Daoy (cell line): ENCODE measurements at places on chromosomes 13 and 19. TPM values are rescaled to one million over a fixed set of nuclear protein-coding genes. Genes with fewer than 3 reads are reported as not detected.
A peak's percentile ranks its signal among the peaks of the same experiment; 100 is the strongest.

DNA sequence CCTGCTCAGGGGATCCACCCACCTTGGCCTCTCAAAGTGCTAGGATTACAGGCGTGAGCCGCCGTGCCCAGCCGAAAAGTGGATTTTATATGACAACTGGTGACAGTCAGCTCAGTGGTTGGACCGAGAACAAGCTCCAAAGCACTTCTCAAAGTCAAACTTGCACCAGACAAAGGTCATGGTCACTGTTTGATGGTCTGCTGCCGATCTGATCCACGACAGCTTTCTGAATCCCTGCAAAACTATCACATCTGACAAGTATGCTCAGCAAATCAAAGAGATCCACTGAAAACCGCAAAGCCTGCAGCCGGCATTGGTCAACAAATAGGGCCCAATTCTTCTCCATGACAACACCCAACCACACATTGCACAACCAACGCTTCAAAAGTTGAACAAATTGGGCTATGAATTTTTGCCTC, 21.6 kb upstream of the NAA16 start:
- no peak for DNase-seq

DNA sequence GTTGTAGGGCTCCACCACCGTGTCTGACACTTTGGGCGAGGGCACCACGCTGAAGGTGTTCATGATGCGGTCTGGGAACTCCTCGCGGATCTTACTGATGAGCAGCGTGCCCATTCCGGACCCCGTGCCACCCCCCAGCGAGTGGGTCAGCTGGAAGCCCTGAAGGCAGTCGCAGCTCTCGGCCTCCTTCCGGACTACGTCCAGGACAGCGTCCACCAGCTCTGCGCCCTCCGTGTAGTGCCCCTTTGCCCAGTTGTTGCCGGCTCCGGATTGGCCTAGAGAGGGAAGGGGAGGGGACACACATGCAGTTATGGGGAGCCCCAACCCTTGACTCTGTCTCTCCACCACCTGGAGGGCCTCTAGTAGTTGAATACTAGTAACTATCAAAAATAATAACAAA, 6.2 kb downstream of the TUBB4A start:
- DNase-seq: no peak

DNA sequence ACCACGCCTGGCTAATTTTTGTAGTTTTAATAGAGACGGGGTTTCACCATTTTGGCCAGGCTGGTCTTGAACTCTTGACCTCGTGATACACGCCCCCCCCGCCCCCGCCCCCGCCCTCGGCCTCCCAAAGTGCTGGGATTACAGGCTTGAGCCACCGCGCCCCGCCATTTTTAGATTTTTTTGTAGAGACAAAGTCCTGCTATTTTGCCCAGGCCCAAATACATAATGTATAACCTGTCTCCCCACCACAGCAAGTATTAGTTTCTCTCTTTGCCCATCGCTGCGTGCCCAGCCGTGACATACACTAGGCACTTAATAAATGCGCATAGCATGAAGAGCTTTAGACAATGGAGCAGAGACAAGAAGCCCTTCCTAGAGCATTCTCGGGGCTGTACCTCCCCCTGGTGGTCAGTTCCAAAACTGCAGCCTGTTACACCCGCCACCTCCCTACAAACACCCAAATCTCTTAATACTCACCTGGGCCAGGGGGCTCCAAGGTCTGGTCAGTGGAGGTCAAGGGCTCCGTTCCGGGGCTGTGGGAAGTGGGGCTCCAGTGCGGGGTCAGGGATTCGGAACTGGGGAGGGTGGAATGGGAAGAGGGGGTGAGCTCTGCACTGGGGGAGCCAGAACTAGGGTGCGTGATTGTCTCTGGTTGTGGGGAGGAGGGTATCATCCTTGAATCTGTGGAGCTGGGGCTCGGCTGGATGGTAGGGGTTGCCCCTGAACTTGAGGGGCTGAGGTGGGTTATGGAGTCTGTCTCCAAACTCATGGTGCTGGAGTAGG, 22.5 kb downstream of the IQCN start:
- peak; percentile 74 for DNase-seq

DNA sequence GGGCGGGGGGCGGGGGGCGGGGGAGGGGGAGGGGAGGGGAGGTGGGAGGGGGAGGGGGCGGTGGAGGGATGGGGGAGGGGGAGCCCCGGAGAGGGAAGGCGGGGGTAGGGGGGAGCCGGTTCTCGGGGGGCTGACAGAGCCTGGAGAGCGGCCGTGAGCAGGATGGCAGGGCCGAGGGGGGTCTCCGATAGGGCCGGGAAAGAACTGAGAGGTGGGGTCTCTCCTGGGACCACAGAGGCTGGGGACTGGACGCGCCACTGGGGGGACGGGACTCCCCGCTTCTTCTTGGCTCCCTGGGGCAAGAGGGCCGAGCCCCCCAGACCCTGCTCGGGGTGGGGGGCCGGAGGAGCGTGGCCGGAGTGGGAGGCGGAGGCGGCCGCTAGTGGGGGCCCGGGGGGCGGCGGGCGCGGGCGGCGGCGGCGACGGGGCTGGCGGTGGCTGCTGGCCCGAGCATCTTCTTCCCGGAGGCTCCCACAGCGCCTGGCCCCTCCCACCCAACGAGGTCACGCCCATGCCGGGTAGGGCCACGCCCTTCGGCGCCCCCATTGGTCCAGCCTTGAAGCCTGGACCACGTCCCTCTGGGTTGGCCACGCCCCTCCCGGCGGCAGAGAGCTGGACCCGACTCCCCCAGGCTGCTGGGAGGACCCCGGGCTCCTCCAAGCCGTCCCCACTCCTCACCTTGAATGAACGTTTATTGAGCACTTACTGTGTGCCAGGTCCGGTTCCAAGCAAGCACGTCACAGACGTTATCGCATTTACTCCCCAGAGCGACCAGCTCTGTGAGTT, at the start of gene NOVA2:
TSS of gene NOVA2 (minus strand) at position 313 of the 786 bp plus-strand sequence. CDS start 514 bp downstream, outside the sequence.
- peak; percentile 93 for DNase-seq

DNA sequence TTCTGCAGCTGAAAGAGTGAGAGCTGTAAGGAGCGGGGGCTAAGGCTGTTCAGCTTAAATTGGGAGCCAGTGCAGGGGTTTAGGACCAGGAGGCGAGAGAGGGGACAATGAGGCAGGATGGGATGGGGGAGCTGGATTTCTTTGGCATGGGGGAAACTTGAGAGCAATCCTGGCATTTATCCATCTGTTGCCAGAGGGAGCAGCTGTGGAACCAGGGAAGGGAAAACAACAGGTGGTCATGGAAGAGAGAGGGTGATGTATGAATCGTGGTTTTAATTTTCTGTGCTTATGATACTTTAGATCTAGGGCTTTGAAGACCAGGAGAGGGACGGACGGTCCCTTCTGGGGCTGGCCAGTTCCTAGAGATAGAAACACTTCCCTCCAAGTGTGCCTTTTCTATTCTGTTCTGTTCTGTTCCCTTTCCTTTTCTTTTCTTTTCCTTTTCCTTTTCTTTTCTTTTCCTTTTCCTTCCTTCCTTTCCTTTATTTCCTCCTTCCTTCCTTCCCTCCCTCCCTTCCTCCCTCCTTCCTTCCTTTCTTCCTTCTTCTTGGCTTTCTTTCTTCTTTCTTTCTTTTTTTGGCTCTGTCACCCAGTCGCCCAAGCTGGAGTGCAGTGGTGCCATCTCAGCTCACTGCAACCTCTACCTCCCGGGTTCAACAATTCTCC, 16.0 kb upstream of the CCL25 start:
- DNase-seq: no peak

- no peak for DNase-seq
These were observed 40.7 kb upstream of the SPATA13 start for GRCh38 chr13:24119626-24120508.

GRCh38 chr13:60282708-60283107, 114.3 kb upstream of the TDRD3 start:
- no peak for DNase-seq

GRCh38 chr19:33024398-33024797, 40.3 kb downstream of the RHPN2 start:
- DNase-seq: no peak

DNA sequence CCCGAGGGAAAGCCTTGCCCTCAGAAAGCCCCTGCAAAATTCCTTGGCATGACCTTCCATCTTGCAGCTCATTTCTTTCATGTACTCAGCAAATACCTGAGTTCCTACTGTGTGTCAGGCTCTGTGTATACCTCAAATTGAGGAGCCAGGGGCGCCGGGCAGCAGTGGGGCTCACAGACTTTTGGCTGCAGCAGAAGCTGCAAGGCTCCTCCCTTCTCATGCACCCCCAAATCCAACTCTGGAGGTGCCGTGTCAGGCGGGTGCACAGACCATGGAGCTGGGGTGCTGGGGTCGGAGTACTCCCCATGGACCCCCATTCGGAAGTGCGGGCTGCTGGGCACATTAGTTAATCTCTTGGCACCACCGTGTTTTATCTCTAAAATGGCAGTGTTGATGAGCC, 72.3 kb downstream of the COL4A2 start:
- DNase-seq: no peak

DNA sequence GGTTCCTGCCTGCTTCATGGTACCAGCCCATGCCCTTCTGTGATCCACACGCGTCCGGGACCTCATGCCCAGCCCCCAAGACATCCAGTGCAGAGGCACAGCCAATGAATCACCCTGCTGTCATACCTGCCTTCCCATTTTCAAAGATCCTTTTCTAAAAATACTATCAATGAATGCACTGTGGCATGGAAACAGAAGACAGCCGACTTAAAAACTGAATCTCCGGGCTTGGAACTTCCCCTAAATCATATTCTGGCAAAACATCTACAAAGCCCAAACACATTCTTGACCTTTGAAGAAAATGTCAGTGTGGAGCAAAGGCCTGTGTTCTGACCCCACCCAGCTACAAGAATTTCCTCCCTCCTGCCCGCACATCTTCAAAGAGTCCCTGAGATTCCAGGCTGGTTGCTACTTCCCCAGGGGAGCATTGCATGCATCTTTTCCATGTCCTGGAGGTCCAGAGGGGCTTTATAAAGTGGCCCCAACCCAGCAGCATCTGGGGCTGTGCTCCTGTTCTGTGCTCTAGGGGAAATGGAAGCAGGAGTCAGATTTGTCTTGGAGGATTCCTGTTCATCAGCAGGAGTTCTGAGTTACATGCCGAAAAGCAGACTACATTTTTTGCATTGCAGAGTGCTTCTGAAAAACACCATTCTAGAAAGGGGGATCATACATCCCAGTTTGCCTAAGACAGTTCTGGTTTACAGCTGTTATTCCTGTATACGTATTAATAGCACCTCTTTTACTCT, 135.2 kb downstream of the USP12 start:
- DNase-seq: no peak

DNA sequence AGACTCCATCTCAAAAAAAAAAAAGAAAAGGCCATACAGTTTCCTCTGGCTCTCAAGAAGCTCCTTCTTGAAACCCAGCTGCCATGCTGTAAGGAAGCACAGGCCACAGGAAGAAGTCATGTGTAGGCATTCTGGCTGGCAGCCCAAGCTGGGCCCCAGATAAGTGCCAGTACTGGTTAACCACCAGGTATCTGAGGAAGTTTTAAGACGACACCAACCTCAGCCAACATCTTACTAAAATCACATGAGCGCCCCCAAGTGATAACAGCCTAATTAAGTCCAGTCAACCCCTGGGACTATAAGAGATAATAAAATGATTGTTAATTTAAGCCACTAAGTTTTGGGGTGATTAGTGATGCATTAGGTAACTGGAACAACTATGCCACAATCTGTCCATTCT, 27.4 kb upstream of the AKT2 start:
- DNase-seq: no peak

GRCh38 chr13:43470610-43471009, 316.2 kb downstream of the ENOX1 start:
- DNase-seq: no peak

GRCh38 chr19:50876456-50876855, 3.2 kb downstream of the KLK2 start:
- no peak for DNase-seq

GRCh38 chr13:81089371-81090157, 748.6 kb upstream of the SPRY2 start:
- DNase-seq: no peak

- peak; percentile 95 for DNase-seq
These were observed at the start of gene ZNF625 for GRCh38 chr19:12156223-12157058. ZNF625 (minus strand) TSS chr19:12156734; CDS start chr19:12156558, 176 bp downstream.

GRCh38 chr19:15081911-15082310, at the start of gene OR1I1:
OR1I1 (plus strand) TSS chr19:15082211; CDS start chr19:15087066, 4,855 bp downstream.
- DNase-seq: no peak

GRCh38 chr13:24741016-24741662, 22.8 kb upstream of the RNF17 start:
- DNase-seq: peak; percentile 31

DNA sequence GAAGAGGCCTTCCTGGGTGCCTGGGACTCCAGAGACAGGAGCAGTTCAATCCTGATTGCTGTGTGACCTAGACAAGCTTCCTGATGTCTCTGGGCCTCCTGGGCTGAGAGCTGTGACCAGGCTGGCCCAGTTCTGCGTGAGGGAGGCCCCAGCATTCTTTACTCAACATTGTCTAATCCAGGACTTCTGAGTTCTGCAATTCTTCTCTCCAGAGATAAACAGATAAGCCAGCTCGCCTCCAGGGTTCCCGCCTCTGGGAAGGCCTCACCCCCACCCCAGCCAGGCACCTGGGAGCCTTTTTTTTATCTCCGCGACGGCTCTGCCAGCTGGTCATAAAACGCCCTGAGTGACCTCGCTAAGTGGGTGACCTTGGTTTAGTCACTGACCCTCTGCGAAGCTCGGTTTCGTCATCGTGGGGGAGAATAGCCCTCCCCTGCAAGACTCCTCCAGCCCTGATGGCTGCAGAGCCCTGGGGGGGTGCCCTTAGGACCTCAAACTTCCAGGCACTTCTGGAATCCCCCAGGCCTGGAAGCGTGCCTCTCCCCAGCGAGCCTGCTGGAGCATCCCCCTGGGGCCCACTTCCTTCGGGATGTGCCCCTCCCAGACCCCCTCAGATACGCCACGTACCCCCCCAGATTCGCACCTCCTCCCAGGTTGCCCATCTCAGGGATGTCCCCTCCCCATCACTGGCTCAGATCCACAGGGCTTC, 1.9 kb downstream of the SULT2B1 start:
- peak; percentile 45 for DNase-seq

GRCh38 chr13:82687884-82688283, 1194.4 kb downstream of the SLITRK1 start:
- DNase-seq: no peak

GRCh38 chr19:18626906-18627305, 9.9 kb upstream of the KLHL26 start:
- DNase-seq: no peak

DNA sequence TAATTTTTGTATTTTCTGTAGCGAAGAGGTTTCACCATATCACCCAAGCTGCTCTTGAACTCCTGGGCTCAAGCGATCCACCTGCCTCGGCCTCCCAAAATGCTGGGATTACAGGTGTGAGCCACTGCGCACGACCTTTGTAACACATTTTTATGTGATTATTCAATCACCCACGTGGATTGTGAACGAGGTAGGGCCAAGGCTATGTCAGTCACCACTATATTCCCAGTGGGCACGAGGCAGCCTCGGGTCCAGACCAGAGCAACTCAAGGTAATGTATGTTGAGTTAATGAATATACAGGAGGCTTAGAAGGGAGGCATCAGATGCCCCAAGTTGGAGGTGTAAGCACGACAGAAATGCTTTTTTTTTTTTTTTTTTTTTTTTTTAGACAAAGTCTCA, 8.9 kb downstream of the PTGIR start:
- peak; percentile 0 for DNase-seq

The ZNF285 gene
- 1.9 and 3.0 TPM in 2 replicates for total RNA-seq

The PLVAP gene
- not detected in 2 replicates for total RNA-seq

The OR7A5 gene
- not detected in 2 replicates for total RNA-seq

The GFY gene
- total RNA-seq: not detected in 2 replicates

The PRSS57 gene
- total RNA-seq: not detected in 2 replicates

The NAPSA gene
- not detected in 2 replicates for total RNA-seq

The IL27RA gene
- total RNA-seq: 10.7 and 11.1 TPM in 2 replicates

The PCDH17 gene
- under 0.01 TPM in 1 of 2 replicates, not detected in the other for total RNA-seq

The FGF22 gene
- not detected in 2 replicates for total RNA-seq

The SPACA4 gene
- total RNA-seq: not detected in 2 replicates

The FFAR3 gene
- total RNA-seq: not detected in 2 replicates

The MBD3L3 gene
- not detected in 2 replicates for total RNA-seq

The LSM14A gene
- 35.3 and 42.8 TPM in 2 replicates for total RNA-seq

The IZUMO1 gene
- total RNA-seq: not detected in 2 replicates

The IL17D gene
- total RNA-seq: 0.46 and 2.7 TPM in 2 replicates
